T-cell (primary cell): ENCODE measurements at places on chromosomes 12 and 14. TPM values are rescaled to one million over a fixed set of nuclear protein-coding genes. Genes with fewer than 3 reads are reported as not detected.
A peak's percentile ranks its signal among the peaks of the same experiment; 100 is the strongest.

DNA sequence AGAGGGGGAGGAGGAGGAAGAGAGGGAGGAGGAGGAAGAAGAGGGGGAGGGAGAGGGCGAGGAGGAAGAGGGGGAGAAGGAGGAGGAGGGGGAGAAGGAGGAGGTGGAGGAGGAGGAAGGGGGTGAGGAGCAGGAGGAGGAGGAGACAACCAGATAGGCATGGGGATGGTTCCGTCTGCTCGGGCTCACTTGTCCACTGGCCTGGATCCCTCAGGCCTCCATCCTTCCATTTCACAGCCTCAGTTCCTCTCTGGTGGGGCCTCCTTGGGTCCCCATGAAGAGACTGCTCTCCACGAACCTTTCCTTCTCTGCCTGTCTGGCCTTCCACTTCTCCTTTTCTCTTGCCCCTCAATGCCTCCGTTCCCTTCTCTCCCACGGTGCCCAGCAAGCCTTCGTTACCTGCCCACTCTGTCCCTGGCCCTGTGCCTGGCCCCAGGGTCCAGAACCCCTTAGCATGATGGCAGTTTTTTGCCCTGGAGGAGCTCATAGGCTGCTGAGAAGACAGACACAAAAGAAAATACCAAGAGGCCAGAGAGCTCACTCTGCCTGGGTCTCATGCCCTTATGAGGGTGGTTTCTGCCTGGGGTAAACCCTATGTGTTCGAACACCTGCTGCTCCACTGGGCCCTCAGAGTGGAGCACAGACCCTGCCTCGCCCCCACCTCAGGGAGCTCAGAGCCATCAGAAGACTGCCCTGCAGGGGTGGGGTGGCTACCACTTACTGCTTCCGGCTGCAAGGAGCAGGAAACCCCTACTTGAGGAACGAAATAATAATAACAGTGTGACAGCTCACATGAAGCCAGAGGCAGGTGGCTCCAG is 11.7 kb upstream of the CACNA2D4 start:
- DNase-seq: no peak
- H3K4me1 ChIP-seq: no peaks in the 10 kb centered on the region
- H3K27ac ChIP-seq: no peak overlapping the region

GRCh38 chr12:42692749-42693148 is 103.2 kb upstream of the PRICKLE1 start:
- no peaks in the 10 kb centered on the region for H3K36me3 ChIP-seq
- H3K27me3 ChIP-seq: no peaks in the 10 kb centered on the region
- H3K27ac ChIP-seq: no peak overlapping the region
- H3K4me3 ChIP-seq: no peak overlapping the region

DNA sequence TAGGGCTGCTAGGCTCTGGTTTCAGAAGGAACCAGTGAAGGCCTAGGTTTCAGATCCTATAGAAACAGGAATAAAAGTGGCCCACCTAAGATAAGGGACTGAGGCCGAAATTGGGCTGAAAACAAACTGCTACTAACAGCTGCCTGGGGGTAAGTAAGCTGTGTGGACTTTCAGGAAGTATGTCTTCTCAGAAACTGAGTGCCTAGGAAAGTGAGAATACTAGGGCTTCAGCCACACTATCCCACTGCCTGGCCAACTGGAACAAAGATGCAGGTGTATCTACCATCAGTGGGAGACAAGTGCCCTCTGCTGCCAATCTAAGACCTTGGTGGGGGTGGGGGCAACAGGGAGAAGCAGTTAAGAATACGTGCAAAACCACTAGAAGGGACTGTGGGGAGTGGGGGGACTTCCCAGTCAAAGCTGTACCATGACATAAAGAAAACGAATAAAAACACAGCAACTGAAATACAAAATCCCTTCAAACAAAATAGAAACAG is 82.5 kb downstream of the MED13L start:
- peaks cover 23% of the 10 kb centered on the region for H3K4me1 ChIP-seq
- no peaks in the 10 kb centered on the region for H3K36me3 ChIP-seq
- no peak overlapping the region for H3K27ac ChIP-seq
- no peak overlapping the region for H3K4me3 ChIP-seq

DNA sequence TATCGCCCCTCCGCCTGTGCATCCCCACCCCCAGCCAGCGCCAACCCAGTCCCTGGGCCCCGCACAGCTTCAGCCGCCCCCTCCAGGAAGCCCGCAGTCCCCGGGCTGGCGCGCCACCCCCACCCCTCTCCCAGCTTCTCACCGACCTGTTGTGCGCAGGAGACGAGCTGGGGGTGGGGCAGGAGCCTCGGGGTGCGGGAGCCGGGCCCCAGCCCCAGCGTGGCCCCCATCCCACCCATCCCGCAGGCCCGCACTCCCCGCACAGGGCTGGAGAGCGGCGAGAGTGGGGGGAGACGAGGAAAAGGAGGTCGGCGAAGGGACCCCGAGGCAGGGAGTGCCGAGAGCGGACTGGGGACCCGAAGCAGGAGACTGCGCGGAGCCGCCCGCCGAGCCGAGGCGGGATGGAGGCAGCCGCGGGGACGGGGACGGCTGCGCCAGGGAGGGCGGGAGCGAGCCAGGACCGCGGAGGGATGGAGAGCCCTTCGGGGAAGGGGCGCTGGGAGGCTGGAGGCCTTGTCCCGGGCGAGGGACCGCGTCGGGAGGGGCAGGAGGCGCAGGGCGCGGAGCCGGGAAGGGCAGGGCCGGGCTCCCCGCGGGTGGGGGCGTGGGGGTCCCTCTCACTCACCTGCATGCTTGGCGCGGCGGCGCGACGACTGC is 498 bp downstream of the PIANP start:
- peaks cover 7% of the 10 kb centered on the region for H3K4me1 ChIP-seq
- H3K27me3 ChIP-seq: peaks cover 66% of the 10 kb centered on the region
- no peak overlapping the region for H3K27ac ChIP-seq
- H3K4me3 ChIP-seq: peak overlapping the region; percentile 36

DNA sequence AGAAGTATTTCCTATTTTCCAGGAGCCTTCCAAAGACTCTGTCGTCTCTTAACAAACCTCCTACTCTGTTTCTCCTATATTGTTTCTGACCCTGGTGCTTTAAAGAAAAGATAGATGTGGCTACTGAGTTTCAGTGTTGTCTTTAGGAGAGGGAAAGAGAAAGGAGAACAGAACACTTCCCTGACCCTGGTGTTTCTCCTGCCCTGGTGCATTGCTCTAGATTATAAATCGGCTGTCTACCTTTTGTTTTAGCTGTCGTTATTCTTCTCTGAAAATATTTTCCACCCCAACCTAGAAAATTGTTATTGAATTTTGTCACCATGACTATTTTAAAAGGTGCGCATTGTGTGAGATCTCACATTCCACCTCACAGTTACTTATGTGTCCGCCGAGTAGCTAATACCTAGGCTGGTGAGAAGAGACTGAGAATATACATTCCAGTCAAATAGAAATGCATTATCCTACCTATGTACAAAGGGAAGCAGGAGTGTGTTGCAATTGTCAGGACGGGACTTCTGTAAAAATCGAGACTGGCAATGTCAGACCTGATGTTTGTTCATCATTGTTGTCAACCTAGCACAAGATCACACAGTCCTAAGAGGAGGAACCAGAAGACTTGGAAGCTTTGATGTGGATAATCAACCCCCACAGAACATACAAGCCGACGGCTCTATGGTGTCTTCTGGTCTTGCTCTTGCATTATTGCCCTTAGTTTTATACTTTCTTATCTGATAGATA is 108.7 kb upstream of the SLC38A4 start:
- no peak overlapping the region for H3K27ac ChIP-seq
- H3K27me3 ChIP-seq: no peaks in the 10 kb centered on the region
- H3K4me3 ChIP-seq: no peak overlapping the region

DNA sequence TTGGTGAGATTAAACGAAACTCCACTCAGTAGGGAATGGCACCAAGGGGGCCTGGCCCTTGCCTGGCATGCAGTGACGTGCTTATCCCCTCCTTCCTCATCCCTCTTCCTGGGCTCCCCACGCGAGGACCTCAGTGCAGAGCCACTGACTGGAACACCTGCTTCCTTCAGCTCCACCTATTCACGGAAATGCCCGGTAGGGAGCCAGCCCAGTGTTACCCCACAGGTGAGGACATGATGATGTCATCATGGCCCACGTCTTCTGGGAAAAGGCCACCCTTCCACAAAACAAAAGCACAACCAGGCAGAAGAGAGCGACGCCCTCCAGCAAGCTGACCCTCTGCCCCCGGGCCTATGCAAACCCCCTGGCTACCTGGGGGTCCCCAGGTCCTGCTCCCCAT is 42.1 kb downstream of the CCDC85C start:
- no peaks in the 10 kb centered on the region for H3K4me1 ChIP-seq
- DNase-seq: no peak
- no peaks in the 10 kb centered on the region for H3K27me3 ChIP-seq
- H3K27ac ChIP-seq: no peak overlapping the region
- no peak overlapping the region for H3K4me3 ChIP-seq
- no peaks in the 10 kb centered on the region for H3K36me3 ChIP-seq

The GALNT8 gene
- 1.7 TPM for total RNA-seq

GRCh38 chr12:108980831-108981618 is 39.8 kb downstream of the SVOP start:
- no peak overlapping the region for H3K4me3 ChIP-seq
- H3K4me1 ChIP-seq: no peaks in the 10 kb centered on the region
- no peaks in the 10 kb centered on the region for H3K27me3 ChIP-seq
- H3K27ac ChIP-seq: no peak overlapping the region
- no peaks in the 10 kb centered on the region for H3K36me3 ChIP-seq
- DNase-seq: no peak

The EFCAB11 gene
- 1.2 TPM for total RNA-seq

The C12orf54 gene
- total RNA-seq: not detected
